CD4-positive, alpha-beta T cell treated with Interleukin-10 for 1 hour (primary cell): ENCODE measurements at places on chromosomes 12 and 14.
A peak's percentile ranks its signal among the peaks of the same experiment; 100 is the strongest.

DNA sequence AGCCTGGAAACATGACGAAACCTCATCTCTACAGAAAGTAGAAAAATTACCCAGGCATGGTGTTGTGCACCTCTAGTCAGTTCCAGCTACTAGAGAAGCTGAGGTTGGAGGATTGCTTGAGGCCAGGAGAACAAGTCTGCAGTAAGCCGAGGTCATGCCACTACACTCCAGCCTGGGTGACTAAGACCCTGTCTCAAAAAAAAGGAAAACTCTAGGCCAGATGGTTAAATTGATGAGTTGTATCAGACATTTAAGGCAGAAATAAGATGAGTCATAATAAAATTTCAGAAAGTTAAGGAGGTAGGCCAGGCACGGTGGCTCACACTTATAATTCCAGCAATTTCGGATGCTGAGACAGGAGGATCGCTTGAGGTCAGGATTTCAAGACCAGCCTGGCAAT lies 10.7 kb downstream of the EIF2S1 start:
- no peak for DNase-seq

- DNase-seq = peak; percentile 23
Observed at GRCh38 chr14:68784226-68784910, 8.5 kb downstream of the ZFP36L1 start.

DNA sequence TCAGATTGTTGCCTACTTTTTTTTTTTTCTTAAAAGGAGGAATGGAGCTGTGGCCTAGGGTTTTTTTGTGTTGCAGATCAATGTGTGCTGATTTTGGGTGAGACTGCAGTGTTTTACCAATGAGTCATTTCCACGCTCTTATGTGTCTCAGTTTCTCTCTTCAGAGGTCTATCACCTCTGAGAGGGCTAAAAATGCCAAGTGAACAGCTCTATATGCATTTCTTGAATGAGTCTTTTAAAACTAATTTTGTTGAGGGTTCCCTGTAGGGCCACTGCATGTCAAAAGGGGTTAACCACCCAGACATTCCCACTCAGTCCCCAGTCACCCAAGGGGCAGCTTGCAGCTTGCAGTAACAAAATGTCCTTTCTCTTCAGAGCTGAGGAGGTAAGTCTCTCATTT lies 24.3 kb upstream of the GLIPR1L2 start:
- no peak for DNase-seq

GRCh38 chr14:81805785-81806184 lies 272.1 kb upstream of the SEL1L start:
- DNase-seq = no peak

- DNase-seq = no peak
Observed at GRCh38 chr12:64976131-64976530, 145.0 kb downstream of the WIF1 start.

- no peak for DNase-seq
Observed at GRCh38 chr12:52215587-52216031, 17.4 kb upstream of the KRT7 start.

- no peak for DNase-seq
Observed at GRCh38 chr14:25431211-25432076, 381.5 kb upstream of the STXBP6 start.

GRCh38 chr12:52145228-52146088 lies 46.4 kb downstream of the KRT80 start:
- no peak for DNase-seq

DNA sequence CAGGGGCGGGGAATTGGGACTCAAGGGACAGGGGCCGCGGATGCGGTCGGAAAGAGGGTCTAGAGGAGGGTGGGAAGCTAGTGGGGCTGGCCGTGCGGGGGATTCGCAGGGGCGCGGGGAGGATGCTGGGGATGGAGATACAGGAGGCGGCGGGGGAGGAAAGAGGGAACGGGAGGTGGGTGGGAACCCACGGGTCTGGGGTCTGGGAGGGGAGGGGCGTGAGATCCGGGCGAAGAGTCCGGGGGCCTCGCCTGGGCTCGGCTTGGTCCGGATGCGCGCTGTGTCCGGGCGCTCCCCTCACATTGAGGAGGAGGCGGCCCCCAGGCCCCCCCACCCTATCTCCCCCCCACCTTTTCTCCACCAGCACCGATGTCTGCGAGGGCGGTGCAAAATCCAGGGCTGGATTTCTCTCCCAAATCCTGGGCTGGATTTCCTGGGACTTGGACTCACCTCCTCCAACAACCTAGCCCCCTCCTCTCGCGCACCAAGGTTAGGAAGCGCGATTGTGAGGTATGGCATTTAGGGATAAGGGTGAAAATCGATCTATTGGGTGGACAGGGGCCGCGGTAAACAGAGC lies at the start of gene AGAP2:
Gene AGAP2, minus strand, starts transcription at position 82 of the 577 bp plus-strand sequence. CDS start 496 bp downstream, outside the sequence.
- no peak for DNase-seq

- no peak for DNase-seq
Observed at GRCh38 chr12:75868501-75868900, 163.1 kb downstream of the PHLDA1 start.

DNA sequence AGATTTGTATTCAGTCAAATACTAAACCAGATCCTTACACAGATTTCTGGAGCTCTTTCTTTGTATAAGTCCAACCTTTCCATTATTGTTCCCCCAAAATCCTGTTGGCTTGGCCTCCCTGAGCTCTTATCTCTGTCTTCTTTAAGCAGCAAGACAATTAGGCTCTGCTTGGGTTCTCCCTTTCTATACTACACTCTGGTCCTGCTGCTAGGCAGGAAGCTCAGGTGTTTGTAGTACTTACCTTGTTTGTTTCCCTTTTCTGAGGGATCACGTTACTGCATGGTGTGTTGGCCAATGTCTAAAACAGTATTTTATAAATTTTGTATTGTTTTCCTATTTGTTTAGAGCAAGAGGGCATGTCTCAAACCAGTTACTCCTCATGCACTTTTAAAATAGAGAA lies 192.9 kb downstream of the PRKD1 start:
- DNase-seq = no peak

DNA sequence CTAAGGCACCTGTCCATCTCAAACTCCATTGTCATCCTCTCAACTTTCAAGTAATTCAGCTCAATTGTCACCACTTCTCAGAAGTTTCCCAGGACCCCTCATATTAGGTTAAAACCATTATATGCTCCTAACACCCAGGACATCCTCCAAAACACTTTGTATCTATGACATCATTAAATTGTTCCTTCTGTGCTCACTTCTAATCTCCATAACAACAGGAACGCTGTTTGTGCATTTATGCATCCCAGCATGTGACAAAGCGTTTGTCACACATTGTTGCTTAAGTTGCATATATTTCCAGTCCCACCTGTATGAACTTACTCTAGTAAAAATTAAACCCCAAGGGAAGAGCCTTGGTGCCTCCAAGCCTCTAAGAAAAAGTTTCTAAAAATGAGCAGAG lies 133.9 kb downstream of the TBX5 start:
- no peak for DNase-seq

- no peak for DNase-seq
Observed at GRCh38 chr12:104656383-104656782, 199.6 kb downstream of the CHST11 start.

DNA sequence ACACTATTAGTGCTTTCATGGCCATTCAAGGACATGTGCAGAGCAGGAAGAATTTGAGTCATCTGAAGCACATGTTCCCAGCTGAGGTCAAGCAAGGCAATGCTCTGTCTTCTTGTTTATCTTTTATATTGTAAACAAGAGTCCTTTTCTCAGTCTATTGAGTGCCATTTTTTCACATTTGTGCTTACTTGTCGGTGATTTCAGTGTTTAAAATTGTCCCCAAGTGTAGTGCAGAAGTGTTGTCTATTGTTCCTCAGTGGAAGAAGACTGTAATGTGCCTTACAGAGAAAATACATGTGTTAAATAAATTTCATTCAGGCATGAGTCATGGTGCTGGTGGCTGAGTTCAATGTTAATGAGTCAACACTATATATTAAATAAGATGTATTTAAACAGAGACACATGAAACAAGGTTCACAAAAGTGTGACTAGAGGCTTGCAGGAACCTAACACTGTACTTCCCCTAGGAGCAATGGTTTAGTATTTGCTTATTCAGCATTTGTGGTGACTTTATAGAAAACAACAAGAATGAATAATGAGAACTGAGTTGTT lies 391.1 kb downstream of the LRIG3 start:
- no peak for DNase-seq

- no peak for DNase-seq
Observed at GRCh38 chr12:2686280-2686646, 108.5 kb upstream of the FKBP4 start.

GRCh38 chr12:11834931-11835330 lies 185.5 kb downstream of the ETV6 start:
- no peak for DNase-seq

DNA sequence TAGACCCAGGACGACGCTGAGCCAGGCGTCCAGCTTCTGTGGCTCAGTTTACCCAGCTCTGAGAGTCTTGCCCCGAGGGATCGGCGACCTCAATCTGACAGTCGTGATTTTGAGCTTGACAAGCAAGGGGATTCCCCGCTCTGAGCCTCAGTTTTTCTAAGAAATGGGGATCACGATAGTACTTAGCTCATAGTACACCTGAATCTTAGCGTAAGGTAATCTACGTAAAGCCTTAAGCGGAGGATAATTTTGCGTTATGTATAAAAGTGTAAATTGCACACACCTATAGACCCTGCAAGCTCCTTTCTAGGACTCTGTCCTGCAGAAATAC lies 285 bp downstream of the MVK start:
- DNase-seq = no peak

GRCh38 chr14:103045371-103045869 lies 11.9 kb downstream of the CDC42BPB start:
- no peak for DNase-seq

DNA sequence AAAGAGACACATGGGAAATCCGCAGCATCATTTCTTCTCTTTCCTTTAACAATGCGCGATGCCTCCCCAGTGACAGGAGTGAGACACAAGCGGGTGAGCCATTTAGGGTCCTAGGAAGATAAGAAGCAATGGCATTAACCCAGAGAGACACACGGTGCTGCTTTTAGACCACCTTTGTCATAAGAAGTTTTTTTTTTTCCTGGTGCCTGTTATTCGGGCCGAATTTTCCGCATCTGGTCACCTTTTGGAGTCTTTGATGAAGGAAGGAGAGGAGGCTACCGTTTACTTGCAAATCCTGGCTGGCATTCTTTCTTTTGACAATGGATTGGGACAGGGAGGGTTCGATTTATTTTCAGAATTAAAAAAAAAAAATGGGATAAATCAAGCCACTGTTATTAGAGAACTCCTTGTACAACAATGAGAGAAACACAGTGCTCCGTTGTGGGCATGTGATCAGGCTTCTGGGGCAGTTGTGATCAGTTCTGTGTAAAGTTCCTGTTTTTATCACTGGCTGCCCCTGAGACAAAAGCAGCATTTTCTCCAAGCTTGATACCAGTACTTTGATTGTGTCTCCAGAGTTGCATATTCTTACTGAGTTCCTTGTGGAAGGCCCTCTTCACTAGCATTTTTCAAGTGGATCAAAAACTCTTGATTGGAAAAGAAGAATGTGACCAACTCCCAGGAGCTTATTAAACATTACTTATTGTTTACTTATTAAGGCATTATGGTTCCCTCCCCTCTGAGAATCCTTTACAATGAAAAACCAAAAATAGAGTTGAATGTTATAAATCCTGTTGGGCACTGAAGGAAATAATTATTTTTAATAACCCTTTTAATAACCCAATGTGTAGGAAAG lies 1.1 kb downstream of the DIP2B start:
- DNase-seq = no peak

- DNase-seq = no peak
Observed at GRCh38 chr12:70671698-70672097, 34.5 kb upstream of the PTPRB start.

DNA sequence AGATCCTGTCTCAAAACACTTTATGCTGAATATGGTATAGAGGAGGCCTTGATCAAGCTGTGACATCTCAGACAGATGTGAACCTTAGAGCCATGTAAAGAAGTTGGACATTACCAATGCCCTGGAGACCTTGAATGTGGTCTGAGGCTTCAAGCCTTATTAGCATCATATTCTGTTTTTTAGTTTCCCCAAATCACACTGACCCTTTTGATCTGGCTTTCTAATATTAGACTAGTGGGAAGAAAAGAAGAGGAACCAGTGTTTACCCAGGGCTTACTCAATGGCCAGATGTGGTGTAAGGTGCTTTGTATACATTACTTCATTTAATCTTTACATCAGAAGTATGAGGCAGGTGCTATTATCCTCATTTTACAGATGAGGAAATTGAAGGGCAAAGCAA lies 10.6 kb upstream of the TBPL2 start:
- DNase-seq = no peak

- DNase-seq = peak; percentile 37
Observed at GRCh38 chr14:73463411-73463810, 5.1 kb upstream of the NUMB start.

- DNase-seq = no peak
Observed at GRCh38 chr12:48780381-48781025, 8.4 kb downstream of the ADCY6 start.

DNA sequence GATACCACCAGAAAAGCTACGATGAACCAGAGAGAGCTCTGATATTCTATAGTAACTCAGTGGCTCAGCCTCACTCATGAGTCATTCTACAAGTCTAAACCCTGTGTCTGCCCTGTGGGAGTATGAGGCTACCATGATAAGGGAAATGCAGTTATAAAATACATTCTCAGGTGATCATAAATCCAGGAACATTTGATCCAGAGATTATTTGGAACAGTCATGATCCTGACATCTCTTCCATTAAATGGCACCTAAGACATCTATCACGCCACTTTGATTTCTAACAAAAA lies 202.6 kb upstream of the RASSF8 start:
- DNase-seq = no peak

GRCh38 chr12:66087365-66087943 lies 43.1 kb downstream of the LLPH start:
- peak; percentile 41 for DNase-seq

GRCh38 chr12:69000074-69000473 lies 67.1 kb upstream of the CPM start:
- DNase-seq = no peak

DNA sequence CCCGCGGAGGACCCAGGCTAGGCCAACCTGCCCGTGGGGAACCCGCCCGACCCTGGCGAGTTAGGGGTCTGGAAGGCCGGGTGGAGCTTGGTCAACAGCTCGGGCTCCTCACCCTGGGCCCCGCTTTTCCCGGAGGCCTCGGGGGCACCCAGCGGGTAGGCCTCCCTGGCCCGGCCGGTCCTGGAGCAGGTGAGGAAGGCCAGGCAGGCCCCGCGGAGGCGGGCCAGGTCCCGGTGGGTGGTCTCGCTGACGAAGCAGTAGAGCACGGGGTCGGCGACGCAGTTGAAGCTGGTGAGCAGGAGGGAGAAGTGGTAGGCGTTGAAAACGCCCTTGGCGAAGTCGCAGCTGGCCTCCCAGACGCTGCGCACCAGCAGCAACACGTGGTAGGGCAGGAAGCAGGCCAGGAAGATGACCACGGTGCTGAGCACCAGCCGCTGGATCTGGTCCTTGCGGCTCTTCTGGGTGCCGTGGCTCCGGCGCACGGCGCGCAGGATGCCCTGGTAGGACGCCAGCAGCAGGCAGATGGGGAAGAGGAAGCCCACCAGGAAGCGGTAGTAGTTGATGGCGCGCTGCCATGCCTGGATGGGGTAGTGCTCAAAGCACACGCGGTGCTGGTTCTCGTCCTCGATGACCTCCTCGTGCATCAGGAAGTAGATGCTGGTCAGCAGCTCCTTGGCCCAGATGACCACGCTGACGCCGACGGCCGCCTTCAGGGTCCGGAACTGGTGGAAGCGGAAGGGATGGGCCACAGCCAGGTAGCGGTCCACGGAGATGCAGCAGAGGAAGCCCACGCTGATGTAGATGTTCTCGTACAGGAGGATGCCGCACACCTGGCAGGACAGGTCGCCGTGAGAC lies 10.3 kb downstream of the GPR68 start:
- no peak for DNase-seq
